ENCODE measurements at places on chromosomes 3 and 15.

GRCh38 chr3:185631108-185631507 lies 45.0 kb downstream of the SENP2 start:
- no peak overlapping the region for H3K4me3 ChIP-seq
- no peak overlapping the region for H3K27ac ChIP-seq
- H3K27me3 ChIP-seq, result no peaks in the 10 kb centered on the region

GRCh38 chr15:45183511-45183910 lies 4.3 kb downstream of the SHF start:
- DNase-seq, result no peak
- H3K36me3 ChIP-seq, result peaks cover 2% of the 10 kb centered on the region
- H3K27me3 ChIP-seq, result no peaks in the 10 kb centered on the region
- H3K4me1 ChIP-seq, result peaks cover 38% of the 10 kb centered on the region
- H3K4me3 ChIP-seq, result no peak overlapping the region

DNA sequence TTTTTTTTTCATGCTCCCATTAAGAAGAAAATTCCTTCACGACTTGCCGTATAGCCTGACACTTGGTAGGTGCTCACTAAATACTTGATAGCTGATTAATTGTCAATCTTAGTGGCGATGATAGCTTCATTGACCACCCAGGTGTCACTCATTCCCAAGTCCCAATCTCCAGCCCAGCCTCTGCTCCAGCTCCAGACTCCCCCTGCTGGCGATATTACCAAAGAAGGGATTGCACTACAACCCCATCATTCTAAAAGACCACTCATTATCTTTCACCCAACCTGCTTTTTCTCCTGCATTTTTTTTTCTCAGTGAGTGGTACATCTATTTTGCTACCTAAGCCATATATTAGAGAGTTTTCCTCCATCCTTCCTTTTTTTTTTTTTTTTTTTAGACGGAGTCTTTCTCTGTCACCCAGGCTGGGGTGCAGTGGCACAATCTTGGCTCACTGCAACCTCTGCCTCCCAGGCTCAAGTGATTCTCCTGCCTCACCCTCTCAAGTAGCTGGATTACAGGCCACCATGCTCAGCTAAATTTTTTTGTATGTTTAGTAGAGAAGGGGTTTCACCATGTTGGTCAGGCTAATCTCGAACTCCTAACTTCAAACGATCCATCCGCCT lies 19.5 kb upstream of the COMMD2 start:
- H3K27ac ChIP-seq, result no peak overlapping the region
- no peak overlapping the region for H3K4me3 ChIP-seq
- peaks cover 9% of the 10 kb centered on the region for H3K27me3 ChIP-seq
- DNase-seq, result peak; percentile 62
- H3K4me1 ChIP-seq, result no peaks in the 10 kb centered on the region

DNA sequence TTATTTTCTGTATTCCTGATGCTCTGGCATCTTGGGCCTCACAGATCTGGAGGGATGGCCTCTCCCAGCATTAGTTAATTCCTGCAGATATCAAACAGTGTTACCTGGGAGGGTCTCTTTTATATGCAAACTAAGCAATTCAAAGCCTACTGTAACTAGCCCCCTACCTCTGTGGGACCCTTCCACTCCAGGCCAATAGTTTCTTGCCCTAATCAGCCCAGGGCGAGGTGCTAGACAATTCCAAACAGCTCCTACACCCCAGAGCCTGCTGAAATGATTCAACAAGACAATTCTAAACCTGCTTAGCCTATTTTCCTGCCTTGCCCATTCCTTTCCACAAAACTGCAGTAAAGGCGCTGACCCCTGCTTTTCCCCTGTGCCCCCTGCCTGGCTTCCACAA lies 106.6 kb upstream of the IGSF10 start:
- H3K27me3 ChIP-seq, result no peaks in the 10 kb centered on the region
- no peak overlapping the region for H3K27ac ChIP-seq
- H3K4me3 ChIP-seq, result no peak overlapping the region
- no peak for DNase-seq
- no peaks in the 10 kb centered on the region for H3K36me3 ChIP-seq

DNA sequence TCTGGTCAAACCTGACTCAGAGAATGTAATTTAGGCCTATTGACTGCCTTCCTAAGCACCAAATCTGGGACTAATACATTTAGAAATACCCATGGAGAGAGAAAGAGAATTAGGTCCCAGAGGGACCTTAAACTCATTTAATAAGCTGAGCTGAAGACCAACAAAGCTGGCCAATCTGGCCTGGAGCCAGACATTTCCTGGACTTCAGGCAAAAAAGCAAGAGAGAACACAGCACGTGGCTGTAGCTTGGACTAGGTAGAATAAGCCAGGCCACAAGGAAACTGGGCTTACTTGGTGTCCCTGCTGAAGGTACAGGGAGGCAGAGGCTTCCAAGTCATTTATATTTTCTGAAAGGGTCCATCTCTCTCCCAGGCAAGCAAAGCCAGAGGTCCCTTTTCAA lies 88.1 kb downstream of the RTP4 start:
- no peak overlapping the region for H3K27ac ChIP-seq
- no peaks in the 10 kb centered on the region for H3K36me3 ChIP-seq
- DNase-seq, result no peak

DNA sequence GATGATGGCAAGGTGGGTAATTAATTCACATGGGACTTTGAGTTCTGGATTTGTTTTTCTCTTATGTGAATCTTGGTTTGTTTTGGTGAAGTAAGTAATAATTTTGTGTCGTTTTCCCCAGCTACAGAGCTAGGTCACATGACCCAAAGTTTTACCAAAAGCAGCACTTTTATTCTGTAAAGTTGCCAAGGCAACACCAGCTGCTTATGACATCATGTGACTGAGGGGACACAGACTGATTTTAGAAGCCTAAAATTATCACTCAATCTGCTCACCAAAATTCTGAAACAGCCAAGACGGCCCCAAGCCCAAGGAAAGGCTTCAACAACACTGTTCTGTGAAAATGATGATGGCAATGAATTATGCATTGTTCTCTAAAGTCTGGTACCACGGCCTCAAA lies 63.9 kb downstream of the MEX3B start:
- peaks cover 2% of the 10 kb centered on the region for H3K36me3 ChIP-seq
- DNase-seq, result no peak
- no peak overlapping the region for H3K27ac ChIP-seq
- no peaks in the 10 kb centered on the region for H3K4me1 ChIP-seq
- peaks cover 6% of the 10 kb centered on the region for H3K27me3 ChIP-seq

DNA sequence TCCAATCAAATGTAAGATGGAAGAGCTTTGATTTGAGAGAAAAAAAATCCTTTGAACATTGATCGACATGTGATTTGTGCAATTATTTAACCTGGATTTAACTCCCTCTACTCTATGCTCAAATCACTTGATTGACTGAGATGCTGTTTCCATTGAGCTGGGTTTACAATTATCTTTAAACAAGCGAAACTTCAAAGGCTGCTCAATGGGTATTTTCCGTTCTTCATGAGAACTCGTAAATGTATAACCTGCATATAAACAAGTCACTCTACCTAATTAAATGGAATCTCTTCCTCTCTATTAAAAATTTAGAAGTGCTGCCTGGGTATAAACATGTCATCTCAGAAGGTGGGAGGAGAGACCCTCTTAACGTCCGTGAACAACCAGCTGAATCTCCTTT lies 71.9 kb downstream of the ANXA2 start:
- H3K27ac ChIP-seq, result no peak overlapping the region
- no peak for DNase-seq
- H3K27me3 ChIP-seq, result peaks cover 26% of the 10 kb centered on the region
- H3K4me3 ChIP-seq, result no peak overlapping the region

- peaks cover 40% of the 10 kb centered on the region for H3K4me1 ChIP-seq
- H3K27ac ChIP-seq, result no peak overlapping the region
- H3K4me3 ChIP-seq, result peak overlapping the region; percentile 57
- H3K27me3 ChIP-seq, result peaks cover 62% of the 10 kb centered on the region
- peak; percentile 63 for DNase-seq
Observed at GRCh38 chr15:38072348-38073177, 138.1 kb downstream of the TMCO5A start.

DNA sequence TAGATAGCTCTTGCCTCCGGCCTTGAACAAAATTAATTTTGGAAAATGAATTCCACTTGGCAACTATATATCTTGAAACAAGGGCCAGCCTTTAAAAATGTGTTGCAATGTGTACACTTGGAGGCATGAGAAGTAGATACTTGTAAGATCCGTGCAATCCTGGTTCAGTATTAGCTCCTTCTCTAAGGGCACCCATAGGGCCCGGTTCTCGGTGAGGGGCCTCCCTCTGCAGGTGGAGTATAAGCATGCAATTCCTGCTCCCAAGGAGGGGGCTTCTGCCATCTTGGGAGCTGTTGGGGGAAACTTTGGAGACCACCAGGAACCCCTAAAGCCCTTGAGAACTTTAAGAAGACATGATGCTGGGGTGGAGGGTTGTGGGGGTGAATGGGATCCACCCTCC lies 388.7 kb upstream of the RGMA start:
- no peaks in the 10 kb centered on the region for H3K4me1 ChIP-seq
- H3K4me3 ChIP-seq, result no peak overlapping the region
- no peak overlapping the region for H3K27ac ChIP-seq
- DNase-seq, result no peak
- H3K27me3 ChIP-seq, result peaks cover 2% of the 10 kb centered on the region

- H3K27me3 ChIP-seq, result no peaks in the 10 kb centered on the region
- no peak overlapping the region for H3K27ac ChIP-seq
- H3K4me3 ChIP-seq, result no peak overlapping the region
- H3K36me3 ChIP-seq, result peaks cover 24% of the 10 kb centered on the region
- H3K4me1 ChIP-seq, result no peaks in the 10 kb centered on the region
Observed at GRCh38 chr15:65264863-65265430, 21.7 kb downstream of the PARP16 start.

- no peak for DNase-seq
- peaks cover 7% of the 10 kb centered on the region for H3K4me1 ChIP-seq
- H3K36me3 ChIP-seq, result peaks cover 11% of the 10 kb centered on the region
- no peak overlapping the region for H3K27ac ChIP-seq
- H3K4me3 ChIP-seq, result no peak overlapping the region
Observed at GRCh38 chr3:198096015-198096414, 136.0 kb downstream of the LMLN start.

GRCh38 chr3:150639262-150639661 lies 36.1 kb downstream of the SELENOT start:
- H3K27ac ChIP-seq, result no peak overlapping the region
- H3K4me1 ChIP-seq, result peaks cover 24% of the 10 kb centered on the region
- H3K27me3 ChIP-seq, result peaks cover 4% of the 10 kb centered on the region
- no peak overlapping the region for H3K4me3 ChIP-seq
- no peaks in the 10 kb centered on the region for H3K36me3 ChIP-seq

- H3K27me3 ChIP-seq, result peaks cover 2% of the 10 kb centered on the region
- no peak overlapping the region for H3K4me3 ChIP-seq
- no peaks in the 10 kb centered on the region for H3K36me3 ChIP-seq
- no peak for DNase-seq
- H3K4me1 ChIP-seq, result no peaks in the 10 kb centered on the region
- H3K27ac ChIP-seq, result no peak overlapping the region
Observed at GRCh38 chr15:85804481-85805170, 9.9 kb upstream of the KLHL25 start.

DNA sequence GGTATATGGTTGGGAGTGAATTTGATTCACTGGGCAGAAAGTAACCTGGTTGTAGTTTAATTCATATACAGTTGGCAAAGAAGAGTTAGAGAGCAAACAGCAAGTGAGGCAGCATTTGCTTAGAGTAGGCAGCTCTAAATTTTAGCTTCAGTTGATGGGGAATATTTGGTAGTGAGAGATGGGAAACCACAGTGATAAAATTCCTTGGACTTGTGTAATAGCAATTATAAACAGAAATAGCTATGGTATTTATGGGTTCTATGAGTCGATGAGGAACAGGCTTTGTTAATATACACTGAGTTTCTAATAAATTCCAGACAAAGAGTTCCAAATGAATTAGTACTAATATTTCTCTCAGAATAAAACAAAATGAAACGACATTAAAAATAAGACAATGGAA lies 894.0 kb downstream of the ROBO2 start:
- no peaks in the 10 kb centered on the region for H3K36me3 ChIP-seq
- H3K27ac ChIP-seq, result no peak overlapping the region
- no peaks in the 10 kb centered on the region for H3K4me1 ChIP-seq
- H3K4me3 ChIP-seq, result no peak overlapping the region

- peaks cover 10% of the 10 kb centered on the region for H3K27me3 ChIP-seq
- H3K27ac ChIP-seq, result no peak overlapping the region
- peaks cover 5% of the 10 kb centered on the region for H3K4me1 ChIP-seq
- peaks cover 3% of the 10 kb centered on the region for H3K36me3 ChIP-seq
- DNase-seq, result no peak
- H3K4me3 ChIP-seq, result no peak overlapping the region
Observed at GRCh38 chr3:14238356-14238755, 59.7 kb downstream of the LSM3 start.

DNA sequence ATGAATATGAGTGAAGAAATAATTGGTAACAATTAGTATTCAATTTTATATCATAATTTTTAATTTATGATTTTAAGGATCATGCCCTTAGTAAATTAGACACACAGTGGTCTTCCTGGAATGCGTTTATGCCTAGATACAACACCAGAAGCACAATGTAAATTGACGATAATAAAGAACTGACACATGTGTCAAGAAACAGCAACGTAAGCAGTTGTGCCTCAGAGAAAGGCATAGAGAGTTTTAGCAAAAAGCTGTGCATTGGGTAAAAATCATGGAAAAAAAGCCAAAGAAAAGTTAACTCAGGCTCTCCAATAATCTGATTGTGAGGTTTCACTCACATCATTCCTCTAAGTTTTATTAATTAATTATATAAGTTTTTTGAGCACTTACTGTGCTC lies 37.0 kb upstream of the CNTN6 start:
- no peaks in the 10 kb centered on the region for H3K27me3 ChIP-seq
- DNase-seq, result no peak
- no peak overlapping the region for H3K4me3 ChIP-seq
- H3K4me1 ChIP-seq, result no peaks in the 10 kb centered on the region
- no peak overlapping the region for H3K27ac ChIP-seq

DNA sequence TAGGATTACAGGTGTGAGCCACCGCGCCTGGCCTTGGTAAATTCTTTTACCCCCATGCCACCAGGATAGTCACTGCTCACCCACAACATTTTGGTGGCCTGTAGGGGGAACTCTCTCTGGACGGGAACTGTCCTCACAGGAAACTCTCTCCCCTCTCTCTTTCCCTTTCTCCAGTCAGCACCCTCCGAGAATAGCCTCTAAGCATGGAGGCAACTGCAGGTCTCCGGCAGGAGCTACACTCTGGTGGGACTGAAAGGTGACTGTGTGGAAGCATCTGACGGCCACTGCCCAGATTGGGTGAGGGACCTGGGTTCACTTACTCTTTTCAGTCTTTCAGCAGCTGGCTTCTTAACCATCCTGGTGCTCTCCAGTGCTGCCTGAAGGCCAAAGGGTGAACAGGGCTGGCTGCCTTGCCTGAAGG lies 21.3 kb downstream of the TRANK1 start:
- no peak overlapping the region for H3K4me3 ChIP-seq
- no peak overlapping the region for H3K27ac ChIP-seq
- DNase-seq, result no peak
- H3K36me3 ChIP-seq, result peaks cover 13% of the 10 kb centered on the region
- H3K27me3 ChIP-seq, result no peaks in the 10 kb centered on the region

- no peak overlapping the region for H3K27ac ChIP-seq
- H3K36me3 ChIP-seq, result no peaks in the 10 kb centered on the region
- peaks cover 19% of the 10 kb centered on the region for H3K27me3 ChIP-seq
- no peak for DNase-seq
- H3K4me1 ChIP-seq, result no peaks in the 10 kb centered on the region
- no peak overlapping the region for H3K4me3 ChIP-seq
Observed at GRCh38 chr3:187689984-187690383, 12.4 kb downstream of the RTP2 start.

- no peak overlapping the region for H3K4me3 ChIP-seq
- H3K4me1 ChIP-seq, result peaks cover 4% of the 10 kb centered on the region
- no peaks in the 10 kb centered on the region for H3K27me3 ChIP-seq
- H3K36me3 ChIP-seq, result no peaks in the 10 kb centered on the region
- peak; percentile 13 for DNase-seq
Observed at GRCh38 chr15:79378394-79379109, 53.6 kb upstream of the MINAR1 start.

- no peak for DNase-seq
- no peak overlapping the region for H3K4me3 ChIP-seq
- H3K4me1 ChIP-seq, result peaks cover 6% of the 10 kb centered on the region
- H3K36me3 ChIP-seq, result peaks cover 12% of the 10 kb centered on the region
- peak overlapping the region; percentile 5 for H3K27ac ChIP-seq
- H3K27me3 ChIP-seq, result no peaks in the 10 kb centered on the region
Observed at GRCh38 chr3:44932986-44933944, 42.7 kb downstream of the ZDHHC3 start.
